Smooth muscle cell of the brain vasculature (primary cell): ENCODE measurements at places on chromosomes 2 and 18.
A peak's percentile ranks its signal among the peaks of the same experiment; 100 is the strongest.

GRCh38 chr18:78408623-78409022, 571.0 kb upstream of the SALL3 start:
- no peak for DNase-seq

DNA sequence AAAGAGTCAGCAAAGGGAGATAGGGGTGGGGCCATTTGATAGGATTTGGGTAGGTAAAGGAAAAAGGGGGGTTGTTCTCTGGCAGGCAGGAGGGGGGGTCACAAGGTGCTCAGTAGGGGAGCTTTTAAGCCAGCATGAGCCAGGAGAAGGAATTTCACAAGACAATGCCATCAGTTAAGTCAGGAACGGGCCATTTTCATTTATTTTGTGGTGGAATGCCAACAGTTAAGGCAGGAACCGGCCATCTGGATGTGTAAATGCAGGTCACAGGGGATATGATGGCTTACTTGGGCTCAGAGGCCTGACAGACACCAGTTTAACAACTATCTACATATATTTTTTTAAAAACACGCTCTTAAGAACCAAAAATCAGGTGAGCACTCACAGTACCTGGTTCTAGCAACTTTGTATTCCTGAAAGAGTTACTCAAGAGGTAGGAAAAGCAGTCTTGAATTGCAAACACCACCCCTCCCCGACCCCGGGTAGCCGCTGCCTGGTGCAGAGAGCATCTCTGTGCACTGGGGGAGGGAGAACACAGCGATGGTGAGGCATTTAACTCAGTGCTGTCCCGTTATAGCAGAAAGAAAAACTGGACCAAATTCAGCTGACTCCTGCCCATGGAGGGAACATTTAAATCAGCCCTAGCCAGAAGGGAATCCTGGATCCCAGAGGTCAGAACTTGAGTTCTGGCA, 414.5 kb upstream of the KLHL29 start:
- no peak for DNase-seq

DNA sequence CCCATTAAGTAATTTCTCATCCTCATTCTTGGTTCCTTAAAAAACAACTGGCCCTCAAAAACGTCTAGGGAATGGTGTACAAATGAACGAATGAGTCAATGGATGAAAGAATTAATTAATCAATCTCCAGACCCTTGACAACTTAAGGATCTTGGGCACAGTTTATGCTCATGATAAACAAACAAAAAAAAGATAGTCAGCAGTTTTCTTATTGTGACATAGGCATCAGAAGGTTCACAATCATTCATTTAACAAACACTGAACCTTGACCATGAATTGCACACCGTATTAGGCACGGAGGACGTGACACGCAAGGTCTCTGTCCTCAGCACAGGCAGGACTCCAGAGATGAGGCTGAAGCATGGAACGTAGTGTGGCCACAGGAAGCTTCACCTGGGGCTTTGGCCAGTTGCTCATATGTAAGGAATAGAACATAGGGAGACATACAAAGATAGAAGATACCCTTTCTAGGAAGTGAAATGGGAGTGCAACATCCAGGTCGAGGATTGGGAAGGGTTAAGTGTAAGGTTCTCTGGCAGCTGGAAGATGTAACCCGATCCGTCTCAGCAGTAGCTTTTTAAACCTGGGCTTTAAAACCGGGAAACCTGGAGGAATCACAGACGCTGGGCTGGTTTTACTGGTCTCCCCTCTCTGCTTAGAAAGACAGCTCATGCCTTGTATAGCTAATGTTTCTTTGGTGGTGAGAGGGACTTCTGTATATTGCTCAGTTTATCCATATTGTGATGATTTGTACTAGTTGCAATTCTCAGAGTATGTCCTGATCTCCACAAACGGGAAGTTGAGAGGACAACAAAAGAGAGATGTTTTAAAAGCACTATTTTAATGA, 8.9 kb upstream of the LTBP1 start:
- DNase-seq, result peak; percentile 12

GRCh38 chr2:120419073-120419472, 73.1 kb downstream of the INHBB start:
- no peak for DNase-seq

- no peak for DNase-seq
These were observed 464.5 kb upstream of the MYT1L start for GRCh38 chr2:2795438-2796091.

DNA sequence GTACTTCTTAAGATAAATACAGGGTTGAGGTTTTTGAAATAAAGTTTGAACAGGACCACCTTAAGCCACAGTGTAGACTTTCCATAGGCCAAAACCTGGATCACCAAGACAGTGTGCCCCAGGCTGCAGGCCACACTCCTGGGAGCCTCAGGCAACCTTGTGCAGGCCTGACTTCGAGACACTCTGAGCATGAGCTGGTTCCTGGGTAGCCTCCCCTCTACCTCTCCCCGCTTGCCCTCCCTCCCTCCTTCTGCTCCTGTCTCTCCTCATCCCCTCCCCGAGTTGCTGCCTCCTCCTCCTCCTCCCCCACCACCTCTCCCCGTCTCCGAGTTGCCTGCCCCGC, 10.6 kb upstream of the PROC start:
- no peak for DNase-seq

DNA sequence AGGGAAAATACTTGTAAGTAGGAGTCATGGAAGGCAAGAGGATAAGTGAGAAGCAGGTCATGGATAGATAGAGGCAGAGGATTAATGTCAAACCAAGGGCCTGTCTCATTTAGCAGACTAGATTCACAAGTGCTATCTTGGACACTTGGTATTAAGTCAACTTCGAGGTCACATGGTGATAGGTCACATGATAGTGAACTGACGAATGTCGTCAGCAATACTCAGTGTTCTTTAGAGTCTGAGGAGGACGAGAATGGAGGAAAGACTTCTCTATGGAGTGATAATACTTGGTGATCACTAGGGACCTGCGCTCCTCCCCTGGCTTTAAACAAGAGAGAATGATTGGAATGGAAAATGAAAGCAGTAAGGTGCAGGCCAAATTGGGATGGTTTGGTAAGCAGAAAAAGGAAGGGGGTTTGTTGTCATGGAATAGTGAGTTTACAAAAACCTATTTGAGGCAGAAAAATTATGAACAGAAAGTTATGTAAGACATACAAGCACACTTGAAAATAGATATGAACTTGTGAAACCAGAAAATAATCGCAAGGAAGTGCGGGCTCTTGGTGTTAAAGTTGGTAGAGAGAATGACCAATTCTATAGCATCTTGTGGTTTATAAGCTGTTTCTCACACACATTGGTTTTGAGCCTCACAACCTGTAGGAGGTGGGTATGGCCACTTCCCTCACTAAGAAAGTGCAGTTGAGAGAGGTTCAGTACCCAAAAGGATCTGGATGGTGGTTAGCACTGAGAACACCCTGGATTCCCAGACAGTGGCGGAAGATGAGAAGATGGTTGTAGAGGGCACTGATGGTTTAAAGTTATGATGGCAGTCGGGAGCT, 141.5 kb downstream of the WDSUB1 start:
- DNase-seq, result no peak

GRCh38 chr2:212832211-212833195, 293.9 kb upstream of the ERBB4 start:
- no peak for DNase-seq

DNA sequence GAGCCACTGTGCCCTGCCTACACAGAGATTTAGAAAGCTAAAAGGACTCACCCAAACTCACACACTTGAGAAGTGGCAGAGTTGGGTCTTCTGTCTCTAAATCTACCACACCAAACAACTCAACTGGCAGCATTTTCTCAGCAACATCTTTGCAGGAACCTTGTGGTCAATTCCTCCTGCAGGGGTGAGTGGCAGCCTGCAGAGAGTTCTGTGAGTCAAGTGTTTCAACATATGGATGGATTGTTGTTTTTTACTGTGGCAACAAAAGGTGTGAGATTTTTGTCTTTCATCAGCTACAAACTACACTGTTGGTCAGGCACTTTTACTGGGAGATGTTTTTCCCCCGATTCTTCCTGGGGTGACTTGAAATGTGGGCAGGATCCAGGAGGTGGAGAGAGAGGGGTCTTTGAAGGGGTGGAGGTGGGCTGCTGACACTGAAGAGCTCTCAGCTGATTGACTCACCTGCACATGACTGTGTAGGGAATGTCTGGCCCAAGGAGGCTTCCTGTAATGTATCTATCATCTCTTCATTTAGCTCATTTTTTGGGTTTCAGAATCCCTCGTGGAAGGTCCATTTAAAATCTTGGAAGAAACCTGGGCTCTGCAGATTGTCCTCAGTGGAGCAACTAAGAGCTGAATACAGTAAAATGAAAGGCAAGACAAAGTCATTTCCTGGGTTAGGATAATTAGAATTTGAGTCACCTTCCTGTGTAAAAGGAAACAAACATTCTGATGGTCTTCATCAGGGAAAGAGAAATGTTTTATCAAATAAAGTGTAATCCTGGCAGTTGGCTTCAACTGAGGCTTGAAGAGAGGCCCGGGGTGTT, 98.6 kb downstream of the MSH2 start:
- DNase-seq, result peak; percentile 61

DNA sequence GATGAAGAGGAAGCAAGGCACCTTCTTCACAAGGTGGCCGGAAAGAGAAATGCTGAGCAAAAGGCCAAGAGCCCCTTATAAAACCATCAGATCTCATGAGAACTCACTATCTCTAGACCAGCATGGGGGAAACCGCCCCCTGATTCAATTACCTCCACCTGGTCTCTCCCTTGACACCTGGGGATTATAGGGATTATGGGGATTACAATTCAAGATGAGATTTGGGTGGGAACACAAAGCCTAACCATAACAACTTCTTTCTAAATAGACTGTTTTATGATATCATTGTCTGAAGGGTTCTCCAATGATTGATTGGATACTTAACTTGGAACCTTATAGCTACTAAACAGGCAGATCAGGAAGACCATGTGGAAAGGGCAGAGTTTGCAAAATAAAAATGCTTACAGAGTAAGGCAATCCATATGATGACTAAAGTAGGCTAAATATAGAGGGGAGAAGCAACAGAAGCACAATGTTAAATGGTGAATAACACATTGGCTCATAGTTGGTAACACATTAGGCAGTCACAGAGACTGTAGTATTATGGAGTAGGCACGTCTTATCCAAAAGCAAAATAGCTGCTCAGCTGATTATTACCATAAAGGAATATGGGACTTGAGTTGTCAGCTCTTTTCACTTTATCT, 179.0 kb downstream of the BARD1 start:
- no peak for DNase-seq

- DNase-seq, result no peak
These were observed 31.3 kb downstream of the ANXA4 start for GRCh38 chr2:69773206-69773605.

DNA sequence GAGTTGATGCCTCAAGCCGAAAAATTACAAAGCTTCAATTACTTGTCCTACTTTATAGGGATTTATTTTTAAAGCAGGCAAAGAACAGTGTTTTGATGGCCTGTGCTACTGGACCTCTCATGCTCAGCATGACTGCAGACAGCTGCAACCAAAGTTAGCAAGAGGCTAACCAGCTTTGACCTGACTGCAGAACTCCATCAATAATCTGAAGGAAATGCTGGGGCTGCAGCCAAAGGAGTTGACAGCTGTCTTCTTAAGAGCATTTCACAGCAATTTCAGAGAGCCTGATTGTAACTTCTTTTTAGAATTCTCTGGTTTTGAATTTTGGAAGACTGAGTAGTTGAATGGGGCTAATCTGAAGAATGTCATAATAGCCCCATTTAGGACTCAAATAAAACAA, 46.5 kb upstream of the SESTD1 start:
- peak; percentile 66 for DNase-seq

DNA sequence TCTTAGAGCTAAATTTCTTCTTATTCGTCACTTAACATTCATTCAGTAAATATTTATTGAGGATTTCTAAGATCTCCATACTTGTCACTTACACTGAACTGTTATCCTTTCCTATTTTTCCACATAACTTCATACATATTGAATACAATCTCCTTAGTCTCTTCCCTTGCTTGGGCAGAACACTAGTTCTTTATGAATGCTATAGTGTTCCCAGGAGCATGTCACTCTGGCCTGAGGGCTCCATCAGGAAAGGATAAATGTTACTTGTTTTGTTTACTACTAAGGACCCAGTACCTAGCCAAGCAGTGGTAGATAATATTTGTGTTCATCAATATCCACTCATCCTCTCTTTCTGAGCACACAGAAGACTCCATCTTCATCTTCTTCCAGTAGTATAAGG, 544.7 kb downstream of the ZEB2 start:
- no peak for DNase-seq

DNA sequence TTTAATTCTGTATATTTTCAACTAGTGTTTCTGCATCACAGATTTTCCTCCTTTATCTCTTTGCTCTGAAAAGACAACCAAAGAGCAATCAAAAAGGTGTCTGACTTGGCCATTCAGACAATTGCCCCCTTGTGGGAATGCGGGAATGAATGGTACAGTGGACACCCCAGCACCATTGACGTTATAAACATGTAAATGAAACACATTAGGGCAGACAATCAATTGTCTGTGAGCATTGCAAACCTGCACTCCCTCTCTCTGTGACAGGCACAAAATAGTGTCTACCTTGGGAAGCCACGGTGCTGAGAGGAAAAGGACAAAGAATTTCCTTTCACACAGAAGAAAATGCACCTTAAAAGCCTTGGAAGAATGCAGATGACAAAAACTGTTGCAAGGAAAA, 8.0 kb downstream of the ZEB2 start:
- DNase-seq, result no peak

- DNase-seq, result no peak
These were observed 37.8 kb downstream of the AGPS start for GRCh38 chr2:177430411-177430810.

GRCh38 chr2:136118819-136119716, 1.1 kb upstream of the CXCR4 start:
- no peak for DNase-seq

- DNase-seq, result no peak
These were observed 5.4 kb downstream of the SOX11 start for GRCh38 chr2:5697562-5697961.

- no peak for DNase-seq
These were observed 16.6 kb downstream of the POLE4 start for GRCh38 chr2:74975016-74975415.

- DNase-seq, result no peak
These were observed 42.5 kb downstream of the SDC1 start for GRCh38 chr2:20182241-20182931.

DNA sequence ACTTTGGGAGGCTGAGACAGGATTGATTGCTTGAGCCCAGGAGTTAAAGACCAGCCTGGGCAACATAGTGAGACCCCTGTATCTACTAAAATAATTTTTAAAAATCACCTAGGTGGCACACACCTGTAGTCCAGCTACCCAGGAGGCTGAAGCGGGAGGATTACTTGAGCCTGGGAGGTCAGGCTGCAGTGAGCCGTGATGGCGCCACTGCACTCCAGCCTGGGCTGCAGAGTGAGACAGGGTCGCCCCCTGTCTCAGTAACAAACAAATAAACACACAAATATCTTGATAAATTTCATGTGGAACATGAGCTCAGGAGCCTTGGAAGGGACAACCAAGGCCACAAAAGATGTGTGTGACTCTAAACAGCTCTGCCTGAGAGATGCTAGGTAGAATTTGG, 11.7 kb upstream of the ANKRD53 start:
- DNase-seq, result no peak

GRCh38 chr18:63120620-63121019, 198.9 kb downstream of the BCL2 start:
- DNase-seq, result no peak

- DNase-seq, result no peak
These were observed 461.9 kb downstream of the PTPRM start for GRCh38 chr18:8029061-8029460.

GRCh38 chr18:63307551-63308200, 11.9 kb downstream of the BCL2 start:
- DNase-seq, result no peak
